ENCODE measurements at places on chromosomes 16 and 17. TPM values are rescaled to one million over a fixed set of nuclear protein-coding genes. Genes with fewer than 3 reads are reported as not detected.

DNA sequence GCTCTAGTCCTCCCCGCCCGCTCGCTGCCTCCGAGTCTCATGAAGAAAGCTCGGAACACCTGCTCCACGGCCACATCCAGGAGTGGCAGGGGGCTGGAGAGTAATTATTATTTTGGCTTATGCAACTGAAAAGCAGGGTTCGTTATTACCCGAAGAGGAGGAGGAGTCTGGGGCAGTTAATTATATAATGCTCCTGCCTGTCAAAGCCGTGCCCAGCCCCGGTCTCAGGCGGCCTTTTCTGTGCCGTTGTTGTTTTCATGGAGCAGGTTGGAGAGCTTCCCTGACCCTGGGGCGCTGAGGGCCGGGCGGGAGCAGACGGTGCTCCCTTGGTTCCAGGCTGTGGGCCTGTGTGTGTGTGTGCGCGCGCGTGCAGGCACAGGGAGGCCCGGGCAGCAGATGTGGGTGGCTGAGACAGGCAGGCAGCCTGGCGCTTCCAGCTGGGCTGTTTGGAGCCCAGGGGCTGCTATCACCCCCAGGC lies 2.4 kb downstream of the JPH3 start:
- H3K4me3 ChIP-seq, result no peak overlapping the region
- H3K27ac ChIP-seq, result no peak overlapping the region
- H3K36me3 ChIP-seq, result no peaks in the 10 kb centered on the region
- H3K27me3 ChIP-seq, result peaks cover 36% of the 10 kb centered on the region
- peaks cover 2% of the 10 kb centered on the region for H3K4me1 ChIP-seq
- no peak for DNase-seq

GRCh38 chr17:66595893-66596292 lies 239.0 kb upstream of the CACNG5 start:
- no peaks in the 10 kb centered on the region for H3K36me3 ChIP-seq
- H3K27me3 ChIP-seq, result no peaks in the 10 kb centered on the region
- no peaks in the 10 kb centered on the region for H3K4me1 ChIP-seq
- H3K4me3 ChIP-seq, result no peak overlapping the region
- no peak overlapping the region for H3K27ac ChIP-seq

DNA sequence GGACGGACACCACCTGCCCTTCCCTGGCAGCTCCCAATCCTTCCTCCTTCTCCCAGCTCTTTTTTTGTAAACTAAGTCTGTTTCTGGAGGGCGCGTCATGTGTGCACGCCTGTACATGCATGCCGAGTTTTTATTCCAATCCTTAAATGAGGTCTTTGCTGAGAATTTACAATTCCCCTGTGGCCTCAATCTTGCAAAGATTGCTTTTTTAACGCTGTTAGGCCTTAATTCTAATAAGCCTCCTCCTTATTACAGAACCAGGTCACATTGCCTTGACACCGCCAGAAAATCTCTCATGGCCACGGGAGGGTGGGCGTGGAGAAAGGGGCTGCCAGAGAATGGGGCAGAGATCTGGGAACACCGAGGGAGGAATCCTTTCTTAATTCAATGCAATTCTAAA lies 17.6 kb downstream of the RBFOX3 start:
- H3K4me3 ChIP-seq, result no peak overlapping the region
- H3K36me3 ChIP-seq, result no peaks in the 10 kb centered on the region
- no peaks in the 10 kb centered on the region for H3K4me1 ChIP-seq
- peaks cover 2% of the 10 kb centered on the region for H3K27me3 ChIP-seq

DNA sequence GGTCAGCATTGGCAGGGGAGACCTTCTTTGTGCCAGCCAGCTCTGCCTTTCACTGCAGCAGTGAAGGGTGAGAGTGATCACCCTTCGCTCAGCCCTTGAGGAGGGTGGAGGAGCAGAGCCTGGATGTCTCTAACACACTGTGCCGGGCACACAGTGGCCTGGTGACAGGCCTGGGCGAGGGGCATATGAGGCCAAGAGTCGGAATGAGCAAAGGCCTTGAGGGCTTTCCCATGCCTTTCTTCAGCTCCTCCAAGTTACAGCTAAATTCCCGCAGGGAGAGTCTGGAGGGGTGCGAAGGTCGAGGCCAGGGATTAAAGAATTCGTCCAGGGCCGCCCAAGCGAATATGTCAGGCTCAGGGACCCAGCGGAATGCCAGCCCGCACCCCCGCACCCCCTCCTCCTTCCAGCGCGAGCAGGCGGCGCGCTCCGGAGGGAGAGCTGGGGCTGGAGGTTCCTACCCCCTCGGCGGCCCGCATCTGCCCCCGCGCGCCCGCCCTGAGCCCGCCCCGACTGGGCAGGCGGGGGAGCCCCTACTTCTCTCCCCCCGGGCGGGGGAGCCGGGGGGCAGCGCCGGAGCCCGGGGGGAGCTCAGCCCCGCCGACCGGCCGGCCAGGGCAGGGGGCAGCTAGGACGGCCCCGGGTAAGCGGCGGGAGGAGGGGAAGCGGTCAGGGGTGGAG lies at the start of gene RASL10B:
Gene RASL10B (plus strand): TSS at position 401 of the 678 bp plus-strand sequence. CDS start 3,546 bp downstream, outside the sequence.
- H3K27ac ChIP-seq, result no peak within 1 kb of the TSS
- no peaks in the 10 kb centered on the region for H3K36me3 ChIP-seq
- H3K4me3 ChIP-seq, result peak within 1 kb of the TSS; percentile 48

- no peak overlapping the region for H3K27ac ChIP-seq
- no peak overlapping the region for H3K4me3 ChIP-seq
- no peaks in the 10 kb centered on the region for H3K36me3 ChIP-seq
These were observed 15.0 kb downstream of the THUMPD1 start for GRCh38 chr16:20726661-20727060.

DNA sequence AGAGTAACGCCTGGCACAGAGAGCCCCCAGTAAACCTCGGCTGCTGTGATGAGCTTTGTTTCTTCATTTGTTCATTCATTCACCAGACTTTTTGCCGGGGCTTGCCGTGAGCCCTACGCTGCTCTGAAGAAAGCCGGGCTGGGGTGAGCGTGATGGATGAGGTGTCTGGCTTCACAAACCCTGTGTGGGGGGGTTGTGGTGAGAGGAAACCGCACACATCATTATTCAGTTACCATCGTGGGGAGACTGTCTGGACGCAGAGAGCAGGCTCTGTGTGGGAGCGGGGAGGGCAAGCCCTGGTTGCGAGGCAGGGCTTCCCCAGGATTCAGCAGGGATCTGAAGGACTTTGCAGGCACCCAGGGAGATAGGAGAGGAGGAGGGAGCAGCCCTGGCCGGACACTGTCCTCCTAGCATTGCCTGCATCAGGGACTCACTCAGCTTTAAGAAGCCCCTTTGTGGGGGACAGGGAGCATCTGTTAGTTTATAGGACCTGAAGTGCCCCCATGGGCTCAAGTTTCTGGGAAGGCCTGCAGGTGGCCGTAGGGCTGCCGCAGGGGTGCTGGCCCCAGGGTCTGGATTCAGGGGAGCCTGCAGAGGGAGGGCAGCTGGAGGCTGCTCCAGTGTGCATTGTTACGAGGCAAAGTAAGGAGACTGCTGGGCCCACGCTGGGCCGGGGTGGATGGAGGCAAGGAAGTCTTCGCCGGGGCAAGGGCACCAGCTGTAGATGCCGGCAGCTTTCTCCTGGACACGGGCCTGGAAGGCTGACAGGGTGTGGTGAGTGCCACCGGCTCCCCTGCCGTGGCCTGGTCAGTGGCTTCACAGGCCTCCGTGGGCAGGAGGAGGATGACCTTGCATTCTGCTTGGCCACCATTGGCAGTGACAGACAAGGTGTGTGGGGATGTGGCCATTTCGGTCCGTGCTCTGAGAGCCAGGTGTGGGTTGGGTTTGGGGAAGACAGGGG lies 334.5 kb downstream of the SEC14L1 start:
- peaks cover 66% of the 10 kb centered on the region for H3K4me1 ChIP-seq
- H3K27ac ChIP-seq, result no peak overlapping the region
- peaks cover under 1% of the 10 kb centered on the region for H3K36me3 ChIP-seq
- DNase-seq, result peak; percentile 79
- H3K4me3 ChIP-seq, result no peak overlapping the region

DNA sequence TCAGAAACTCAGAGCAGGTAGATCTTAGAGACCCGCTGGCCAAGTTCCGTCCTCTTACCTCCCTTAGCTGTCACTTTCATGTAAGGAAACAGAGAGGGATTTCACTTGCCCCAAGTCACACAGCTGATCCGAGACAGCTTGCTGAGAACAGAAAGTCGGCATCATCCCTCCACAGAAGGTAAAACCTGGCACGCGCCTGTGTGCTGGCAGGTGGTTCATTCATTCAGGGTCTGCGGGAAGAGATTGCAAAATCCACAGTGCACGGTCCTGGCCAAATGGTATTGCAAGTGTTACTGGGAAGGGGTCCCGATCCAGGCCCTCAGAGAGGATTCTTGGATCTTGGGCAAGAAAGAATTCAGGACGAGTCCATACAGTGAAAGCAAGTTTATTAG lies 139.4 kb upstream of the RPH3AL start:
- no peak for DNase-seq
- no peak overlapping the region for H3K4me3 ChIP-seq
- peaks cover 3% of the 10 kb centered on the region for H3K4me1 ChIP-seq
- no peaks in the 10 kb centered on the region for H3K27me3 ChIP-seq
- no peak overlapping the region for H3K27ac ChIP-seq

GRCh38 chr17:8965394-8966168 lies at the start of gene PIK3R5:
Gene PIK3R5, minus strand, starts transcription at chr17:8965707. Its CDS starts 54,213 bp downstream, at chr17:8911494.
- no peaks in the 10 kb centered on the region for H3K4me1 ChIP-seq
- no peak within 1 kb of the TSS for H3K27ac ChIP-seq
- H3K4me3 ChIP-seq, result no peak within 1 kb of the TSS
- H3K27me3 ChIP-seq, result peaks cover 11% of the 10 kb centered on the region

- no peaks in the 10 kb centered on the region for H3K27me3 ChIP-seq
- H3K27ac ChIP-seq, result no peak overlapping the region
- peaks cover 3% of the 10 kb centered on the region for H3K4me1 ChIP-seq
- H3K36me3 ChIP-seq, result no peaks in the 10 kb centered on the region
These were observed 3.7 kb upstream of the CNP start for GRCh38 chr17:41962768-41963434.

DNA sequence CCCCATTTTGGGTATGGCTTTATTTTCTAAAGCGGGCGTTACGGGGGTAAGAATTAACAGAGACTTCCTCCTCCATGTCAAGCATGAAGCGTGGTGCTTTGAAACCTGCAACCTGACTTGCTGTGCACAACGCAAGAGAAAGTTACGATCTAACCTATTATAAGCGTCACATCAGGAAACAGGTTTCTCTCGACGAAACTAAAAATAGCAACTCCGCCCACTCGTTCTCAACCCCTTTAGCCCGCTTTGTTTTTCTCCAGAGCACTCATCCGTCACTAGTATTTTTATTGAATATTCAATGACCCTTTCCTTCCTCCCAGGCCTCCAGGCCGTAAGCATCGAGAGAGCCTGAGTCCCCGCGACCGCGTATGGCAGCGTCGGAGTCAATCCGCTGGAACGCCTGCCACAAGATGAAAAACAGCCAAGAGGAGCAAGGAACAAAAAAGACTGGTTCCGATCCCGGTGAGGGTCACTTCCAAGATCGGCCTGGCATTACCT lies 555 bp downstream of the NUP88 start:
- H3K27me3 ChIP-seq, result no peaks in the 10 kb centered on the region
- peak; percentile 82 for DNase-seq
- H3K4me3 ChIP-seq, result peak overlapping the region; percentile 99
- H3K36me3 ChIP-seq, result peaks cover 7% of the 10 kb centered on the region
- H3K4me1 ChIP-seq, result peaks cover 2% of the 10 kb centered on the region
- peak overlapping the region; percentile 93 for H3K27ac ChIP-seq

DNA sequence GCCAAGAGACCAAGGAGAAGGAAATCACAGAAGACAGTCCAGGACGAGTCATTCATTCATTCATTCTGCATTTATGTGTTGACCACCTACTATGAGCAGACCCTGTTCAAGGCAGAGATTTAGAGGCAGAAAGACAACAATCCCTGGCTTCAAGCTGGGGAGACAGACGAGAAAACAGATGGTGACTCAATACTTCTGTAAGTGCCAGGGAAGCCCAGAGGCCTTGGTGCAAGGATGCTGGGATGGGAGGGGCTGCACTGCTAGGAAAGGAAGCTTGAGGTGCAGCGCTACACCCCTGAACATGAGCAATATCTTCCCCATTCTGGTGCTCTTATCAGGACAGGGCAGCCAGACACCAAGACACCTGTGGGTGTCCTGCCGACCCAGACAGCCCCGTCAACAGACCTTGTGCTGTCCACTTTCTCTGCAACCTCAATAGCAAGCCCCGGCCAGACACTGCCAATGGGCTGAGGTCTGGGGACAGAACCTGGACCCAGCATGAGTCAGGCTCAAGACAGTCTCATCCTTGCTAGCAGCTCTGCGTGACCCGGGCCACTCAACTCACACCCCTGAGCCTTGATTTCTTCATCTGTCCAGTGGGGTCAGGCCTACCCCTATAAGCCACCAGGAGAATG lies 163.5 kb downstream of the COPRS start:
- H3K36me3 ChIP-seq, result no peaks in the 10 kb centered on the region
- no peak for DNase-seq
- H3K4me1 ChIP-seq, result peaks cover 10% of the 10 kb centered on the region
- H3K27ac ChIP-seq, result no peak overlapping the region
- no peak overlapping the region for H3K4me3 ChIP-seq

DNA sequence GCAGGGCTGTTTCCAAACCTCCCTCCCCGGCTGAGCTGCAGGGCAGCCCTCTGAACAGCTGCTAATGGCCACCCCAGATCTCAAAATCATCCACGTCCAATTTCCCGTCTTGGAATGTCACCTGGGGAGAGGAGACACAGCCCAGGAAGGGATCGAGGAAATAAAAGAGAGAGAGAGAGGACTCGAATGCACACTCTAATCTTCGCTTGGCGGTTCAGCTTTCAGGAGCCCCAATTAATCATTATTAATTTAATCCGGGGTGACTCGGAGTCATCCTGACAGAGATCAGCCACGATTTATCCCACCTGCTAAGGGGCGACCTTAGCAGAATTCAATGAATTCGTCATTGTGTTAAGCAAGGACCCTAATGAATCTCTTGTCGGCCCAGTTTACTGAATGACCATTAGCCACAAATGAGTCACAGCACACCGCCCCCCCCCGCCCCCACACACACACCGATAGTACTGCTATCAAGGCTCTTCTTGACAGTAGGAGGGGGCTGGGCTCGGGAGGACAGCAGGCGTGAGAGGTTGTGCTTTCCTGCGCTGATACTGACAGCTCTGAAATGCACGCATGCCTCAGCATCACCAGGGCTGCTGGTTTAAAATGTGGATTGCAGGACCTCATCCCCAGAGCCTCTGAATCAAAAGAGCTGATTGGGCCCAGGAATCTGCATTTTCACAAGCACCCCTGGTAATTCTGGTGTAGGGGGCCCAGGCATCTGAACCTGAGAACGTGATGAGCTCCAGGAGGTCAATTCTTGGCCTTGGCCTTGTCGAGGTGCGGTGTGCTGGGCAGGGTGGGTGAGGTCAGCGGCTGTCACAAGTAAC lies 190.0 kb upstream of the CIBAR2 start:
- H3K4me1 ChIP-seq, result peaks cover 2% of the 10 kb centered on the region
- peak; percentile 85 for DNase-seq
- H3K36me3 ChIP-seq, result no peaks in the 10 kb centered on the region
- no peak overlapping the region for H3K27ac ChIP-seq

GRCh38 chr16:86362155-86362849 lies 148.0 kb upstream of the FOXF1 start:
- H3K36me3 ChIP-seq, result no peaks in the 10 kb centered on the region
- no peak overlapping the region for H3K27ac ChIP-seq

MYL11 gene
- not detected for total RNA-seq

MC1R gene
- 13.5 TPM for total RNA-seq

C17orf100 gene
- 3.4 TPM for total RNA-seq

PTX4 gene
- not detected for total RNA-seq

KRT222 gene
- 6.6 TPM for total RNA-seq

EFCAB3 gene
- total RNA-seq, result not detected

TMC6 gene
- total RNA-seq, result 115 TPM

PRRT2 gene
- 1.9 TPM for total RNA-seq
